Stimulated activated CD4-positive, alpha-beta T cell treated with anti-CD3 and anti-CD28 coated beads, Interleukin-1b, Interleukin-23, amount 100 ng/mL, for 1 hour (primary cell): ENCODE measurements at places on chromosomes 12 and 14.

- DNase-seq: no peak
Measured at GRCh38 chr12:31370531-31371255, 44.7 kb upstream of the SINHCAF start.

DNA sequence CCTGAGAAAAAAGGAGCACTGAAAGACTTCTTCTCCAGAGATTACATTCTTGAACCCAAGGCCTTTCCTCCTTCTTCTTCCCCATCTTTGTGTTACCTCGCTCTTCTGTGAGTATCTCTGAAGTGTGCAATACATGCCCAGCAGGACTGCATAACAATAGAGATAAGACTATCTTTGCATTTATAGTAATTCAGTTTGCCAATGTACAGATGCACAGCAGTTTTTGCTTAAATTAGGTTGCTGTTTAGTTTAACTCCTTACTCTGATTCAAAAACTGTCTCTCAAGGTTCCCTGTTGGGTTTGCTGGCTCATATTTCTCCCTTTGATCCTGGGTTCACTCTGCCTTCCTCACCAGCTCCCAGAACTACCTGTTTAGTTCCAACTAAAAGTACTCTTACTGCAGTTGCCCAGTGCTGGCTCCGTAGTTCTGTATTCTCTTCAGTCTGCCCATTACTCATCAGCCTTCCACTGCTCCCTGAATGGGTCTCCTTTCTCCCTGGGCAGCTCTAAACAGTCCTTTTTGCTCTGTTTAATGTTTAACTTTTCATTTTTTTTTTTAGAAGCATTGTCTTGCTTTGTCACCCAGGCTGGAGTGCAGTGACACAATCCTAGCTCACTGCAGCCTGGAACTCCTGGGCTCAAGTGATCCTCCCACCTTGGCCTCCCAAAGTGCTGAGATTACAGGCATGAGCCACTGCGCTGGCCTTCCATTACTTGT lies 180.6 kb upstream of the CAND1 start:
- no peak for DNase-seq

- DNase-seq: no peak
Measured at GRCh38 chr12:12776261-12776660, 9.2 kb upstream of the APOLD1 start.

DNA sequence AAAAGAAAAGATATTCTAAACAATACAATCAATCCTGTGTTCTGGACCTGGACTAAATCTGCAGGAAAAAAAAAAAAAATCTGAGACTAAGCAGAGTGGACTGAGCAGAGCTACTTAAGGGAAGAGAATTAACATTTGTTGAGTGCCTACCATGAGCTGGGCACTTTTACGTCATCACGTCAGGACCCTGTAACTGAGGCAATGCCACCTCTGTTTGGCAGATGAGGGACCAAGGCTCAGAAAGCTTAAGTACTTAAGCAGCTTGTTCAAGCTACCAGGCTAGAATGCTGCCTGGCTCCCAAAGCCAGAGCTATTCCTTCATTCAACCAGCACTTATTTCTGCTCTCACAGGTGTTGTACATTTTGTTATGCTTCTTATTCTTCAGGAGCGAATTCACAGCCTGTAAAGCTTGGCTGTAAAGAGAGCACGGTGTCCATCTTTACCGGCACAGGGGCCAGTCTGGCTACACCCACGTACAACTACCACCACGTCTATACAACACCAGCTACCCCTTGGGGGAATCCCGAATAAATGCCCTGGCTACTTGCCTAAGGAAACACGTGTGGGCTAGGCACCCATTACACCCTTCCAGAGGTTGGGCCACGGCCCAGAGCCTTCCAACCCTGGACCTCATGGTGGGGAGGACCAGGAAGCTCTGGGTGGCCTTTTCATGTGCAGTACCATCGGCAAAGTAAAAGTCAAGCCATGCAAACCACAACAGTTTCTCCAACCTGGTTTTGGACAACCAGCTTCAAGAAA lies 27.0 kb downstream of the TMCC3 start:
- DNase-seq: no peak

GRCh38 chr12:3604748-3605586 lies 114.0 kb downstream of the PRMT8 start:
- DNase-seq: no peak
